ENCODE measurements at places on chromosomes 2 and 18. TPM values are rescaled to one million over a fixed set of nuclear protein-coding genes. Genes with fewer than 3 reads are reported as not detected.

MTX2 gene
- total RNA-seq = 39.3 TPM

NEURL3 gene
- 2.5 TPM for total RNA-seq

PLEK gene
- total RNA-seq = 4.4 TPM

ESPNL gene
- total RNA-seq = 0.74 TPM

GRCh38 chr18:2969695-2970094 lies 43.2 kb downstream of the LPIN2 start:
- H3K27ac ChIP-seq = peak overlapping the region; percentile 28
- peaks cover 28% of the 10 kb centered on the region for H3K4me1 ChIP-seq
- H3K27me3 ChIP-seq = no peaks in the 10 kb centered on the region
- no peaks in the 10 kb centered on the region for H3K36me3 ChIP-seq
- no peak for DNase-seq
- H3K4me3 ChIP-seq = no peak overlapping the region

DNA sequence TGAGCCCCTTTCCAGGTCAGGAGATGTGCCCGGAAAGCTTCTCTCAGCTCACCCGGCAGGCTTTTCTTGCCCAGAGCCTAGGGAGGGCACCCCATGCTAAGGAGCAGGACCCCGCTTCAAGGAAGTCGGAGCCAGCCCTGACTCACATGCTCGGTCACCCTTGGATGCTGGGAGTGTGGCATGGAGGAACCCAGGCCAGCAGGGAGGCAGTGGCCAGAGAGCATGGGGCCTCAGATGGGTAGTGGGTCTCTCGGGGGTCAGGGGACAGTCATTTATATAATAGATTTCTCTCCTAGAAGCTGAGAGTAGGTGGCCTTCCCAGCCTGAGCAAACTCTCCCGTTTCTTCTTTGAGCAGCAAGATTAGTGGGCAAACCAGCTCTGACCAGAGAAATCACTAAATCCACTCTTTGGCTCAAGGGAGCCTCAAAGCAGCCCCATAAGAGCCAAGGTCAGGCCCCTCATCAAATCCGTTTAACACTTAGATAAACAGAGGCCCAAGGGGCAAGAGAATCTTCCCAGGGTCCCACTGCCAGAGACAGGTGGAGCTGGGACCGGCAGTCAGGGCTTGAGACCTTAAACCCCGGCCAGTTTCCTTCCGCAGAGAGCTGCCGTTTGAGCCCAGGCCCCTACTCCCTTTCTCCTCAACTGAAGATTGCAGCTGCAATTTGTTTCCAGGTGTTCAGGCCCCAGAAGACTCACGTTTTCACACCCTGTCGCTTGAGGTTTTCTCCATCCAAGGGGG lies 113.1 kb downstream of the CYP26B1 start:
- no peaks in the 10 kb centered on the region for H3K4me1 ChIP-seq
- H3K27ac ChIP-seq = no peak overlapping the region
- H3K27me3 ChIP-seq = no peaks in the 10 kb centered on the region

DNA sequence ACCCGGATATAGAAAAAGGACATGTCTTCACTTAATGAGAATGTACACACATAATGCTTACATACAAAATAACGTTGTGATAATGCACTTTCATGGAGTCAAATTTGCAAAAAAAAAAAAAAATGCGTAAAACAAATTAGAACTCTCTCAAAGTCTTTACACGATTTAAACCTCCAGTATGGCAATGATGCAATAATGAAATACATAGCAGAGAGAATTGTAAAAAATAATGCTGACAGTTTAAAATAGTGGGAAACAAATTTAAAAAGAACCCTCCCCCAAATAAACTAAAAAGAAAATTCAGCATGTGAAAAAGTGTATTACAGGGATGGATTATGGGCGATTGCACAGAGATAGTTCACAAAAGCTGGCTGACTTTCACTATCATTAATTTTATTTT lies 46.6 kb upstream of the FHL2 start:
- H3K4me1 ChIP-seq = no peaks in the 10 kb centered on the region
- no peaks in the 10 kb centered on the region for H3K36me3 ChIP-seq
- DNase-seq = no peak
- no peak overlapping the region for H3K4me3 ChIP-seq
- no peaks in the 10 kb centered on the region for H3K27me3 ChIP-seq

- DNase-seq = no peak
- peaks cover 16% of the 10 kb centered on the region for H3K4me1 ChIP-seq
- H3K4me3 ChIP-seq = no peak overlapping the region
- no peaks in the 10 kb centered on the region for H3K36me3 ChIP-seq
Measured at GRCh38 chr2:133768256-133768655, 200.0 kb upstream of the NCKAP5 start.

GRCh38 chr2:233434666-233435330 lies 80.5 kb downstream of the DGKD start:
- DNase-seq = no peak
- H3K4me3 ChIP-seq = no peak overlapping the region
- H3K27ac ChIP-seq = no peak overlapping the region
- no peaks in the 10 kb centered on the region for H3K27me3 ChIP-seq
- H3K4me1 ChIP-seq = peaks cover under 1% of the 10 kb centered on the region
- peaks cover 26% of the 10 kb centered on the region for H3K36me3 ChIP-seq

Data from vagina (tissue), 2 donors.